ENCODE measurements at places on chromosomes 7 and 10.
A peak's percentile ranks its signal among the peaks of the same experiment; 100 is the strongest.

DNA sequence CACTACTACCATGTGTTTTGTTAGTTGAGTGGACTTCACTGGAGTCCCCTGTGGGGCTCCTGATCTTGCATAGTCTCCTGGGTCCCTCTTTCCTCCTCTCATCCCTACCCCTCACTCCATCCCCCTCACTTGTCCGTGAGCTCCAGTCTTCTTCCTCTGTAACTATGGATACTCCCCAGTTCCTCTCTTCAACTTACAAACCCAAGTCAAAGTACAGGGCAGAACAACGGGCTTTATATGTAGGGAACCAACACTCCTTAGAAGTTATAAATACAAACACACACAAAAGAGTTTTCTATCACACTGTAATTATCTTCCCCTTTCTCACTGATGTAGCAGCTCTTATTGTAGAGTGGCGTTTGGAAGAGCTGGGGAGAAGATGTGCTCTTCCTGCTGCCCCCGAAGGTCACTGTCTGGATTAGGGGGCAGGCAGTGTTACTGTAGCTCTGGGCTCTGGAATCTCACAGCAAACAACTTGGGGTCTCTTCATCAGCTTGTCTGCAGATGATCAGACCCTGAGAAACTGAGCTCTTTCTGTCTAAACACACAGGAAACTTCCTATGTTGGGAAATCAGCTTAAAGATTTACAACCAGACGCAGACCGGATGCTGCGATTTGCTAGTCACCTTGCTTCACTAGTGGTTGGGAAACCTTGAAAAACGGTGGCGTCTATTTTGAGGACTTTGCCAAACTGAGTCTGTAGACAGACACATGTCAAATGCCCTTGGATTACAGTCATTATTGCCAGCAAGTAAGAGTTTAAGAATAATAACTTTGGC lies 13.6 kb downstream of the SNX10 start:
- DNase-seq = no peak

DNA sequence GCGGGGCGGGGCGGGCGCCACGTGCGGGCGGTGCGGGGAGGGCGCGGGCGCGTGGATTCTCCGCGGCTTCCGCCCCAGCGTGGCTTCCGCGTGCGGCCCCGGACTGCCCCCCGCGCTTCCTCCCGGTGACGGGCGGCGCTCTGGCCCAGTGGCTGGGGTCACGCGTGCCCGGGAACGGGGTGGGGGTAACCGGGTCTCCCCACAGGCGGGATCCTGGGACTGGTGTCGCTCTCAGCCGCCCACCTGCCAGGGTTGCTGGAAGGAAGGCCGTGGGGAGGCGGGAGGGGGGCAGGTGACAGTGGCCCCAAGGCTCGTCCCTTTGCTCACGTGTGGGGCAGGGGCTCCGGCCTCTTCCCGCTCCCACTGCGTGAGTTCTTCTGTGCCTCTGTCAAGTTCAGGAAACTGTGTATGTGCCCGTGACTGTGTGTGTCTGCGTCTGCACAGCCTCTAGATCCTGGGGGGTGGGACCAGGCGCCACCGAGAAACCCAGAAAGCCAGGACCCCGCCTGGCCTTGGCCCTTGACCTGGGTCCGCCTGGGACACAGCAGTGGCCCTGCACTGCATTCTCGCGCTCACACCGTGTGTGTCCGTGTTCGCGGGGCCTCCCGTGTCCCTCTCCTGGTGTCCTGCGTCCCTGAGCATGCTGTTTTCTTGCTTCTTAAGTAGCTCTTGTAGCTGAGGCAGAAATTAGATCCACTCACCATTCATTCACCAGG lies 919 bp downstream of the MAFK start:
- no peak for DNase-seq

DNA sequence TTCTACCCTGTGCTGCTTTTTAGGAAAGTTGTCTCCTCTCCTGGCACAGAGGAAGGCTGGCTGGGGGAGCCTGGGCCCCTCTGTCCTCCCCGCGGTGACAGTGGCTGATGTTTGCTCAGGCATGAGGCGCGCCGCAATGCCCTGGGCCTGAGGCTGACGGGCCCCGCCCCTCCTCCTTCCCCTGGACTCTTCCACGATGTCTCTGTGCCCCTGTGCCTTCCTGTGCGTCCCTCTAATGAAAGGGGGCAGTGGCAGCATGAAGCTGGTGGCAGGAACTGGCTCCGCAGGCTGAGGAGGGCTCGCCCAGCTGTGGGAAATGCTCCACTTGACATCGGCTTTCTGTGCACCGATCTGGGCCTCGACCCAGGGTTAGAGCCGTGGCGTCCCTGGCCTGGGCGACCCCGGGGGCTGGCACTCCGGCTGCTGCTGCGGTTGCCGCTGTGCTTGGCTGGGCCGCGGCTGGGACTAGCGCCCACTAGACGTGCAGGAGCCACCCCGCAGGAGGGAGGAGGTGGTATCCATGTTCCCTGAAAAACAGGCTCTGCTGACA lies 67.9 kb downstream of the ZNF680 start:
- DNase-seq = no peak

DNA sequence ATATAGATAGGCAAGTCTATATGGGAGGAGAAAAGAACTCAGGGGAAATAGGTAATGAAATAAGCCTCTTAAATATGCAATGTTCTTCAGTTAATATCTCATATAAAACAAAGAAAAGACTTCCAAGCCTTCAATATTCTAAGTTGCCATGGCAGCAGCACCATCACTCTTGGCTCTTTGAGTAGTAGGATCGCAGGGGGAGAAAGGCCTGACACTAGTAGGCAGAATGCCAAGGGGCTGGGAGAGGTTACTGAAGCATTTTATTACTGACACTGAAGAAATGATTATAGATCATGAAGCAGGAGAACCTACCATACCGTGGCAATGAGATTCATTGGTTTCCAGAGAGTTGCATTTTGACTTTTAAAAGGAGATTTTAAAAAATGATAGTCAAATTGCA lies 193.9 kb downstream of the NXPH1 start:
- DNase-seq = no peak

DNA sequence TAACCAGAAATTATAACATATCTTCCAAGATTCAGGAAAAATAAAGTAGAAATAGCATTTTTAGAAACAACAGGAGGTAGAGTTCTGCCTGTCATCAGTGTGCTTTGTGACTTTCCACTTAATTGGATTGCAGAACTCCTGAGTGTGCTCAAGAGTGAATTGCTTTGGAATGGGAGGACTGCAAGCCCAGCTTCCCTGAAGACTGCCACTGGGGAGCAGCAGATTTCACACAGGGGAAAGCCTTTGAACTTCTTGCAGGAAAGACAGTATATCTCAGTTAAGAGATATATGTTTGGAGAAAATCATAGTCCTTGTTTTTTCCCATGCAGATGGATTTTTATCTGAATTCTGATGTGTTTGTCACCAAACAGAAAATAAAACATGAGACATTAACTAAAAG lies 124.5 kb downstream of the TMEM168 start:
- DNase-seq = peak; percentile 6

- no peak for DNase-seq
These were observed 107.4 kb upstream of the INSYN2A start for GRCh38 chr10:127303746-127304145.

DNA sequence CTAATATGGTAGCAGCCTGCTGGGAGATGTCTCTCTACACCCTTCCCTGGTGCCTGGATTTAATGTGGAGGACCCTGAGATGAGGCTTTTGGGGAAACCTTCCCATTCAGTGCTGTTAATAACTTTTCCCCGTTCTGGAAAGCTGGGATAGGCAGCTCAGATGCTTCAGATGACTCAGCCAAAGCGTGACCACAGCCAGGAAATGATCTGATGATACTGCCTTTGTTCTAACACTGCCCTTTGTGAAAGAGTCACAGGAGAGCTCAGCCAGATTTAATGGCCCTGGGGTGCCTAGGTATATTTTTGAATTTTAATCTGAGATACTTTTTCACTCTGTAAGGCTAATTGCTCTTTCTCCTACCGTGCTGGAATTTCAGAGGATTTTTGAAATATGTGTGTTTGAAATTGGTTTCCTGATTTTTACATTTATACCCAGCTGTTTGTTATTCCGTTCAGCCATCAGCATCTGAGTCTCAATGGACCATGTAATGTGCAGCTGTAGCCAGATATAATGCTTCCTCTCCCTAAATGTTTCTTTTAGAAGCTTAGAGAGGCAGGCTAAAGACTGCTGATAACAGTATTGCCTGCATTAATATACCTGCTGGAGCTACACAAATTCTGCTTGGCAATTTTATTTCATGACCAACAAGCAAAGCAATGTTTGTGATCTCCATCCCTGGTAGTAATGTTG lies 17.8 kb downstream of the CELF2 start:
- DNase-seq = peak; percentile 9

GRCh38 chr10:35916791-35917190 lies 274.7 kb upstream of the FZD8 start:
- DNase-seq = no peak

GRCh38 chr7:129644634-129645230 lies 33.2 kb downstream of the NRF1 start:
- peak; percentile 57 for DNase-seq

DNA sequence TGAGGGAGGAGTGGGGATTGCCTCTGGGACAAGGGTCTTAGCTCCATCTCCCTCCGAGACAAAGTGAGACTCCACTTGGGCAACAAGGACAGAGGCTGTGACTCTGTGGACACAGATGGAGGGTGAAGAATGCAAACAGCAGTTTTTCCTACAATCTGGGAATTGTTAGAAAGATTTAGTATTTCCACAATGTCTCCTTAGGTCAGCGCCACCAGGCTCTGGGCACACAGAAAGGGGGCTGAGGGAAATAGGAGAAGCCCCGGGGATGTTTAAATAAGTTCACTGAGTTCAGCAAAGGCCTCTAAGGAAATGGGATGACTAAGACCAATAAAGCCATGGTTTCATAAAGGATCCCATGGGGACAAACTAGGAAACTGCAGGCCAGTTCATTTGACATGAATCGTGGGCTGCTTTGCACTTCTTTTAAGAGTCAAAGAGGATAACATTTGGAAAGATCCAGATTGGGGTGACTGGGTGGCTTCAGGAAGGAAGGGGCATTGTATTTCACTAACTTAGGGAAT lies 219.8 kb upstream of the GLI3 start:
- DNase-seq = no peak

DNA sequence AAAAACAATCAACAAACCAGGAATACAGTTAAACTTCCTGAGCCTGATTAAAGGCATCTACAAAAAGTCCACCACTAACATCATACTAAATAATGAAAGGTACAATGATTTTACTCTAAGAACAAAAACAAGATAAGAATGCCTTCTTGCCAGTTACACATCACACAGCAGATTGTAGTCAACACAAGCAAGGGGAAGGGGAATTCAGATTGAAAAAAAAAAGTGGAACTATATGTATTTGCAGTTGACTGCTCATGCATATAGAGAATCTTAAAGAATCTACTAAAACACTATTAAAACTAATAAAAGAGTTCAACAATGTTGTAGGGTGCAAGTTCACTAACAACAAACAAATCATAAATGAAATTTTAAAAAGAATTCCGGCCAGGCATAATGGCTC lies 28.5 kb downstream of the ZNF33B start:
- DNase-seq = no peak

DNA sequence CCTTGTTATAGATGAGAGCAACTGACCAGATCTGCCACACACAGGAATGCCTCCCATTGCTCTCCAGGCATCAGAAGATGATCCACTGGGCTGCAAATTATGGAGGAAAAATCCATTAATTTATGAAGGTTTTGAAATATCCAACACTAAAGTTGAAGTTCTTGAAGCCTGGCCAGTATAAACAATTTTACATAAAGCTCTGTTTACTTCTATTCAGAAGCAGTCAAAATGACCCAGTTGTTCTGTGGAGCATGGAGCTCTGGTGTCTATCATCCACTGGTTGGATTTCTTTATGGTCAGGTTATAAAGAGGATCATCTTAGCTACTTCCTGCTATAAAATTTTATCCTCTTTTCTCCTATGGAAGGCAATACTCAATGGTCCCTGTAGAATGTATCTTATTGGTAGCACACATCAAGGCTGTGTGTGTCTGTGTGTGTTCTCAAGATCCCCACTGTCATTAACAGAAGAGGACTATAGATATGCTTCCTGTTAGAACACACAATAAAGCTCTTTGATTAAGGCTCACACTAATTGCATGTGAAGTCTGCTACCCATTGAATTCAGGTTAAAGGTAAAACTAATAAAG lies 747.4 kb downstream of the SUGCT start:
- no peak for DNase-seq

DNA sequence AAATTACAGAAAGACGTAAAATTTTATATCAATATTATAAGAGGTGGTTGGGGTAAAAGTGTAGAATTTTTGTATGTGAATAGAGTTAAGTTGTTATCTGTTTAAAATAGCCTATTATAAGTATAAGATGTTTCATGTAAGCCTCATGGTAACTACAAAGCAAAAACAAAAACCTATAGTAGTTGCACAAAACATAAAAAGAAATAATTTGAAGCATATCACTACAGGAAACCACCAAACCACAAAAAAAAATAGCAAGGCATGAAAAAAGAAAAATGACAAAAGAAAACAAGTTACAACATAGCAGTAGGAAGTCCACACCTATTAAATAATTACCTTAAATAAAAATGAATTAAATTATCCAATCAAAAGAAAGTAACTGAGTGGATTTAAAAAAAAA lies 12.4 kb upstream of the GSTK1 start:
- no peak for DNase-seq

GRCh38 chr7:151809146-151809863 lies 67.6 kb downstream of the PRKAG2 start:
- no peak for DNase-seq

GRCh38 chr10:80289451-80290287 lies at the start of gene MAT1A:
MAT1A (minus strand) TSS chr10:80289658; CDS start chr10:80289423, 235 bp downstream.
- no peak for DNase-seq

GRCh38 chr10:23870651-23871610 lies 338.0 kb upstream of the KIAA1217 start:
- DNase-seq = no peak

DNA sequence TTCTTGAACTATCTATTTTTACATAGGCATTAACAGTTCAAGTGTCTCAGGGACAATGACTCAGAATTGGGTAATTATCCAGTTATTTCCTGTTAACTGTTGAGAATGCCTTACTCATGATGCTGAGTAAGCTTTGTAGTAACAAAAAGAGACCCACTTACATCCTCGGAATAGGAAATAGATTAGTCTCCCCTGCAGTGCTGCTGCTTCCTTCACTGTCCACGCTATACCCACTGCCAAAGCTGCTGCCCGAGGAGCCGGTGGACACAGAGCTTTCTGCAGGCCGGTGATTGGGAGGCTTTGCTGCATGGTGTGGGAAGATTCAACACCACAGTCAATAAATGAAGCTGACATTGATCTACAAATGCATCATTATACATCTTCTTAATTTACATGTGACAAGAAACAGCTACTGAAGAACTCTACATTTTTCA lies 357.1 kb downstream of the PCLO start:
- peak; percentile 64 for DNase-seq

GRCh38 chr7:44348300-44348699 lies 22.9 kb upstream of the CAMK2B start:
- peak; percentile 6 for DNase-seq

Measured in fibroblast of the conjunctiva (primary cell).